Transverse colon (tissue), 4 donors: ENCODE measurements at places on chromosomes 1 and 21. TPM values are rescaled to one million over a fixed set of nuclear protein-coding genes. Genes with fewer than 3 reads are reported as not detected.

GRCh38 chr1:149967646-149968045 is 31.0 kb upstream of the MTMR11 start:
- H3K27me3 ChIP-seq, result no peaks in the 10 kb centered on the region
- no peak overlapping the region for H3K27ac ChIP-seq
- H3K36me3 ChIP-seq, result no peaks in the 10 kb centered on the region
- H3K4me1 ChIP-seq, result no peaks in the 10 kb centered on the region

WDR64 gene
- not detected for total RNA-seq

GRCh38 chr1:119005724-119006405 is 17.7 kb upstream of the TBX15 start:
- H3K27ac ChIP-seq, result no peak overlapping the region
- peaks cover 29% of the 10 kb centered on the region for H3K4me1 ChIP-seq

SVBP gene
- 15.3 TPM for total RNA-seq

NPHS2 gene
- total RNA-seq, result not detected

- H3K27ac ChIP-seq, result peak overlapping the region; percentile 99
- H3K36me3 ChIP-seq, result no peaks in the 10 kb centered on the region
- peaks cover 29% of the 10 kb centered on the region for H3K4me1 ChIP-seq
- no peaks in the 10 kb centered on the region for H3K27me3 ChIP-seq
These were observed 517 bp upstream of the H3-3A start for GRCh38 chr1:226061841-226062557.

DNA sequence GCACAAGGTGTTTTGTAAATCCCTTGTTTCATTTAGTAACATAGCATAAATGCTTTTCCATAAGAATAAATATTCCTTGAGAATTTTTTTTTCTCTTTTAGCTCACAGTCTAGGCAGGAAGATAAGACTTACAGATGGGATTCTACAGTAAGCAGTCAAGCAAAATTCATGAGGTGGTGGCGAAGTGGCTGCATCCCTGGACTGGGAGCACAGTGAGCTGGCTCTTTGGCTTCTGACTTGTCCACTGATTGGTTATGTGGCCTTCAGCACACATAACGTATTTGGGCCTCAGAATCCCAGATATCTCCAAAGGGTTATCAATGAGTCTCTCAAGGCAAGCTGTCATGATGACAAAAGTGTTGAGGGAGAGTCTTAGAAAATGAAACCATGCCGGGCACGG is 99.8 kb downstream of the EBNA1BP2 start:
- DNase-seq, result no peak
- H3K4me1 ChIP-seq, result peaks cover 9% of the 10 kb centered on the region
- H3K27ac ChIP-seq, result no peak overlapping the region
- H3K4me3 ChIP-seq, result no peak overlapping the region

SLC44A5 gene
- total RNA-seq, result 2.2 TPM

GRCh38 chr1:57101209-57101608 is 135.4 kb upstream of the C8B start:
- H3K4me1 ChIP-seq, result no peaks in the 10 kb centered on the region
- no peak overlapping the region for H3K4me3 ChIP-seq
- DNase-seq, result no peak
- H3K27me3 ChIP-seq, result no peaks in the 10 kb centered on the region
- H3K27ac ChIP-seq, result no peak overlapping the region

DNA sequence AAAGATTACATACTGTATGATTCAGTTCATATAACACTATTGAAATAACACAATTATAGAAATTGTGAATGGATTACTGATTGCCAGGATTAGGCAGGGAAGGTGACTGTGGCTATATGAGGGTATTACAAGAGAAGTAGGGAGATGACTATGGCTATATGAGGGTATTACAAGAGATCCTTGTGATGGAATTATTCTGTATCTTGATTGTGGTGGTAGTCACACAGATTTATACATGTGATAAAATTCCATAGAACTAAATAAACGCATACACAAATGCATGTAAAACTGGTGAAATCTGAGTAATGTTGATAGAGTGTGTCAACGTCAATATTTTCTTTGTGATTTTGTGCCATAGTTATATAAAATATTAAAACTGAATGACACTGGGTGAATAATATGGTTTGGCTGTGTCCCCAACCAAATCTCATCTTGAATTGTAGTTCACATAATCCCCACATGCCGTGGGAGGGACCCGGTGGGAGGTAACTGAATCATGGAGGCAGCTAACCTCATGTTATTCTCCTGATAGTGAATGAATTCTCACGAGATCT is 615.6 kb upstream of the PKN2 start:
- no peaks in the 10 kb centered on the region for H3K4me1 ChIP-seq
- no peak for DNase-seq
- H3K27ac ChIP-seq, result no peak overlapping the region
- no peaks in the 10 kb centered on the region for H3K27me3 ChIP-seq
- H3K4me3 ChIP-seq, result no peak overlapping the region

- H3K27ac ChIP-seq, result peak overlapping the region; percentile 54
- no peaks in the 10 kb centered on the region for H3K27me3 ChIP-seq
- no peak overlapping the region for H3K4me3 ChIP-seq
These were observed 20.5 kb upstream of the CNN3 start for GRCh38 chr1:94947437-94947836.

SH2D1B gene
- total RNA-seq, result 0.37 TPM

DNA sequence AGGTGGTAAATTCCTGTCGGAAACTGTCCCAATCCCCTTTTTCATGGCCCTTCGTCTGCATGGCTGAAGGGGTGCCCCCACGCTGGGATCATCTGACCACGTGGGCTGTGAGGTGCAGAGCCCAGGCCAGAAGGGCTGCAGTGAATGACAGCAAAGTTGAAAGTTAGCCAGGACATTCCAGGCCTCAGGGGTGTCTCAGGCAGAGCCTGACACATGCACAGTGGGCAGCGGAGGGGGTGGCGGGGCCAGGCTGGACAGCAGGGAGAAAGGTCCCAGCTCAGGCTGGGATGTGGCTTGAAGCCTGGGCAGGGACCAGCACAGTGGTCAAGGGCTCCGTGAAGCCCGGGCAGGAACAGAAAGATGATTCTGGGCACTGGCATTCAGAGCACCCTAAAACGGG is 49.6 kb downstream of the GRIK3 start:
- H3K4me3 ChIP-seq, result no peak overlapping the region
- no peak for DNase-seq
- no peaks in the 10 kb centered on the region for H3K4me1 ChIP-seq
- no peak overlapping the region for H3K27ac ChIP-seq
- peaks cover 18% of the 10 kb centered on the region for H3K27me3 ChIP-seq
- no peaks in the 10 kb centered on the region for H3K36me3 ChIP-seq

DNA sequence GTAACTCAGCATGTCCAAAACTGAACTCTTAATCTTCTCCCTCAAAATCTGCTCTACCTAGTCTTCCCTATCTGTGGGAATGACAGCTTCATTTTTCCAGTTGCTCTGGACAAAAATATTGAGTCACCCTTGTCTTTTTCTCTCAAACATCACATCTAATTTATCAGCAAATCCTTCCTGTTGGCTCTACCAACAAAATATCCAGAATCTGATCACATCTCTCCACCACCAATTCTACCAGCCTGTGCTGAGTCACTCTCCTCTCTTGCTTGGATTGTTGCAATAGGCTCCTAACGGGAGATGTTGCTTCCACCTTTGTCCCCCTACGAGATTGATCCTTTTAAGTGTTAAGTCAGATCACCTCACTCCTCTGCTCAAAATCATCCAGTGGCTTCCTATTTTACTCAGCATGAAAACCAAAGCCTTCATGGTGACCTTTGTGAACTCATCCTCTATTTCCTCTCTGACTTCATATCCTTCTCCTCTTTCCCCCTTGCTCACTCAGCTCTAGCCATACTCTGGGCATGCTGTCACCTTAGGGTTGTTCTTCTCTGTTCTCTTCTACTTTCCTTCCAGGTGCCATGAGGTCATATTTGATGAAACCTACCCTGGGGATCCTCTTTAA is 21.5 kb upstream of the SMYD2 start:
- H3K27ac ChIP-seq, result no peak overlapping the region
- H3K27me3 ChIP-seq, result peaks cover 44% of the 10 kb centered on the region
- no peak overlapping the region for H3K4me3 ChIP-seq
- no peaks in the 10 kb centered on the region for H3K36me3 ChIP-seq
- H3K4me1 ChIP-seq, result no peaks in the 10 kb centered on the region
- no peak for DNase-seq

GRCh38 chr1:210218047-210218446 is 14.5 kb upstream of the SERTAD4 start:
- no peaks in the 10 kb centered on the region for H3K36me3 ChIP-seq
- H3K4me3 ChIP-seq, result no peak overlapping the region
- peaks cover 17% of the 10 kb centered on the region for H3K4me1 ChIP-seq
- no peak for DNase-seq

DNA sequence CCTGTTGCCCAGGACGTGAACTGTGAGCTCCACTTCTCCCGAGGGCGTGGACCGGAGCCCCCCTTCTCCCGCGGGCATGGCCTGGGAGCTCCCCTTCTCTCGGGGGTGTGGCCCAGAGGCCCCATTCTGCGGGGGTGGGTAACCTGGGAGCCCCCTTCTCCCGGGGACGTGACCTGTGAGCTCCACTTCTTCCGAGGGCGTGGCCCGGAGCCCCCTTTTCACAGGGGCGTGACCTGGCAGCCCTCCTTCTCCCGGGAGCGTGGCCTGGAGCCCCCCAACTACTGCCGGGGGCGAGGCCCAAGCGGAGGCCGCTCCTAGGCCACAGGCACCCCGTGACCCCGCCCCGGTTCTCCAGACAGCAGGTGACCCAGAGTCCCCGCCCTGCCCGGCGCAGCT is 320 bp downstream of the C1orf174 start:
- H3K27ac ChIP-seq, result peak overlapping the region; percentile 89
- DNase-seq, result no peak
- H3K36me3 ChIP-seq, result no peaks in the 10 kb centered on the region
- H3K4me1 ChIP-seq, result peaks cover 23% of the 10 kb centered on the region

SPATA21 gene
- total RNA-seq, result not detected

CLCA2 gene
- total RNA-seq, result not detected

DNA sequence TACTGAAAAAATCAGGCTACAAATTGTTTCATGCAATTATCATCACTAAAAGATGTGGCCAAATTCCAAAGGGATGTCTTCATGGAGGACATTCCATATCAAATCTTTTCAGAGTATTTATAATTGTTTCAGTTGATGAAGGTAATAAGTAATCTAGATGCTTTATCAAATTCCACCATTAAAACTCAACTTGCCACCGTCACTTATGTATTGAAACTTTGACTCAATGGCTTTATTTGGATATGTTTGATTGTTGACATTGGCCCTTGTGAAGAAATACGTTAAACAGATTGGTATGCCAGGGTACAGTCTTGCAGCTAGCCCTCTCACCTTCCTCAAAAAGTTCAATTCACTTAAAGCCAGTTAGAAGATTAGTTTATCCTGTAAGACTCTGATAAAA is 32.2 kb upstream of the PALMD start:
- DNase-seq, result no peak
- H3K4me3 ChIP-seq, result no peak overlapping the region
- no peaks in the 10 kb centered on the region for H3K36me3 ChIP-seq
- H3K27me3 ChIP-seq, result no peaks in the 10 kb centered on the region
- H3K27ac ChIP-seq, result no peak overlapping the region

MAP3K6 gene
- total RNA-seq, result 13.5 TPM

S100A9 gene
- total RNA-seq, result 26.6 TPM

- no peaks in the 10 kb centered on the region for H3K4me1 ChIP-seq
- H3K36me3 ChIP-seq, result no peaks in the 10 kb centered on the region
- no peak for DNase-seq
- peaks cover 17% of the 10 kb centered on the region for H3K27me3 ChIP-seq
- H3K27ac ChIP-seq, result no peak overlapping the region
These were observed 78.3 kb upstream of the NFASC start for GRCh38 chr1:204792354-204792692.

KIAA0040 gene
- 35.5 TPM for total RNA-seq

GJA9 gene
- 1.6 TPM for total RNA-seq

NUDT4B gene
- 29.5 TPM for total RNA-seq

DNA sequence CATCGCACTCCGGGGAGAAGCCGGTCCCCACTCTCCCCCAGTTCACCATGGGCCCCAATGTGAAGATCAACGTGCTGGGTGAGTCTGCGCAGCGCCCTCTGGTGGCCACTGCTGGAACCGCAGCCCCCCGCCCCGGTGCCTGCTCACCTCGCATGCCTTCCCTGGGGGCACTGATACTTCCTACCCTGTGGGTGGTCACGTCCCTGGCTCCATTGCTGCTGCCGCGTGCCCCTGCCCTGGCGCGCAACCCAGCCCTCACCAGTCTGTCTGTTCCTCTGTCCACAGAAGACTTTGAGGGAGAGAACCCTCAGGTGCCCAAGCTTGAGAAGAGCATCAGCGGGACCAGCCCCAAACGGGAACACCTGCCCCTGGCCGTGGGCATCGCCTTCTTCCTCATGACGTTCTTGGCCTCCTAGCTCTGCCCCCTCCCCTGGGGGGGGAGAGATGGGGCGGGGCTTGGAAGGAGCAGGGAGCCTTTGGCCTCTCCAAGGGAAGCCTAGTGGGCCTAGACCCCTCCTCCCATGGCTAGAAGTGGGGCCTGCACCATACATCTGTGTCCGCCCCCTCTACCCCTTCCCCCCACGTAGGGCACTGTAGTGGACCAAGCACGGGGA is 7.6 kb downstream of the EFNA3 start:
- H3K4me1 ChIP-seq, result peaks cover 47% of the 10 kb centered on the region
- peak overlapping the region; percentile 92 for H3K27ac ChIP-seq
- no peaks in the 10 kb centered on the region for H3K36me3 ChIP-seq
- H3K4me3 ChIP-seq, result no peak overlapping the region
- peak; percentile 80 for DNase-seq

DNA sequence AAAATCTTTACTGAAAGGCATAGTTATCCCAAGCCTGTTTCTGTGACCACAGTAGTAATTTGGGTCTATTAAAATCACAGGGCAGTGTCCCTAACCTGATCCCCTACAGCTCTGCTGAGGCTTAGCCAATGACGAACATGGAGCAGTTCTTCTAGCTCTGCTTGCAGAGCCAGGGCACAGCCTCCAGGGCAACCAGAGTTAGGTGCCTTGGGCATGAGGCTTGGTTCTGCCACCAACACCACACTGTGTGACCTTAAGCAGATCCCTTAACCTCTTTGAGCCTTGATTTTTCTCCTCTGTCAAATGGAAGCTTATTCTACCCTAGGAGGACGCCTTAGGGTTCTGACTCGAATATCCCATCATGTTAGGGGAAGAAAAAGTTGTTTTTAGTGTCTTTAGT is 86.7 kb upstream of the TLR5 start:
- DNase-seq, result no peak
- no peaks in the 10 kb centered on the region for H3K4me1 ChIP-seq
- no peak overlapping the region for H3K4me3 ChIP-seq
- H3K27me3 ChIP-seq, result no peaks in the 10 kb centered on the region

GRCh38 chr1:72917920-72918319 is 635.6 kb upstream of the NEGR1 start:
- H3K27ac ChIP-seq, result no peak overlapping the region
- no peaks in the 10 kb centered on the region for H3K36me3 ChIP-seq
- no peaks in the 10 kb centered on the region for H3K27me3 ChIP-seq
- no peaks in the 10 kb centered on the region for H3K4me1 ChIP-seq
- H3K4me3 ChIP-seq, result no peak overlapping the region

OR2G6 gene
- total RNA-seq, result not detected

GRCh38 chr21:22393324-22393723 is 1395.1 kb downstream of the NCAM2 start:
- no peak overlapping the region for H3K27ac ChIP-seq
- no peaks in the 10 kb centered on the region for H3K36me3 ChIP-seq
- H3K4me3 ChIP-seq, result no peak overlapping the region
- no peak for DNase-seq
- no peaks in the 10 kb centered on the region for H3K27me3 ChIP-seq

GRCh38 chr1:48572646-48573258 is 100.7 kb upstream of the SPATA6 start:
- H3K36me3 ChIP-seq, result no peaks in the 10 kb centered on the region
- H3K27me3 ChIP-seq, result no peaks in the 10 kb centered on the region
- H3K4me3 ChIP-seq, result no peak overlapping the region
- peak; percentile 13 for DNase-seq
